ENCODE measurements at places on chromosomes 4 and X.

DNA sequence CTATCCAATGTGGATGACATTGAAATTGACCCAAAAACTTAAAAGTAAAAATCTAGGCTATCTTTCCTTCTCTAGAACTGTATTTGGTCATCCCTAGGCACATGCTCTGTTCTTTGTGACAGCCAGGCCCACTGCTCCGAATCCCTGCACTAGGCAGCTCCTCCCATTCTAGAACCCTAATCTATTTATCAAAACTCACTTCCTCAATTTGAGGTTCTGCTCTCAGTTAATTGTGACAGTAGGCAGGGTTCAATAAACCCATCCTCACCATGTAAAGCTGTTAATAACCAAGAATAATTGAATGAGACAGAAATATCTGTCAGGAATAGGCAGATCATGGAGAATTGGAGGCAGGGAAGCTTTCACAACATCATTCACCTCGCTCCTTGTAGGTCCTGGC, 51.9 kb upstream of the IRF2 start:
- DNase-seq: no peak

- no peak for DNase-seq
Observed at GRCh38 chrX:1162119-1162916, 50.1 kb downstream of the CRLF2 start.

GRCh38 chrX:51917604-51918003, 24.2 kb downstream of the MAGED1 start:
- no peak for DNase-seq

DNA sequence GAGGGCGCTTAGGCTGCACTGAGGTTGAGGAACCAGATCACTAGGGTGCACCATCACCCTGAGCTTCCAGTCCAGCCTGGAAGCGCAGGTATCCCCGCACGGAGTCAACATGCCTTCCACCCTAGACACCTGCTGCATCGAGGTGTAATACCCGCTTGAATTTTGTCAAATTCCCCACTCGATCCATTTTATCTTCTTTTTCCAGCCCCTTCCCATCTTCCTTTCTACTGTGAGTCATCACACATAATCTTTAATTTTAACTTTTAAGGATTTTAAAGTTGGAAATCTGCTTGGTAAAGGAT, 821 bp downstream of the PLK4 start:
- DNase-seq: no peak

DNA sequence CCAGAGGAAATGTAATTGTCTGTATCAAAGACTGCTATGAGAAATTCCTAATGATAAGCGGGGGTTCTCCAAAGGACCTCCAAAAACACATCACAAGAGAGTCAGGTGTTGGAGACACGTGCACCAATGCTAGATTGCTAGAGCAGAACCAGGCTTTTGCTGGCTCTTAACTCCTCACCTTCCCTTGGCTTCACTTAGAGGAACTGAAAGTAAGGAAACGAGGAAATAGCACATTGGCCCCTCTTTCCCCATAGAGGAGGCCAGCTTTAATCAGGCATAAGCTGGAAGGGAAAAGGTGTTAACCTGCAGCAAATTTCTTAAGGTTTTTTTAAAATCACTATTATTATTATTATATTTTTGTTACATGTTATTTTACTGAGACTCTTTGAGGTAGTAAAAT, 13.6 kb downstream of the OTC start:
- no peak for DNase-seq

DNA sequence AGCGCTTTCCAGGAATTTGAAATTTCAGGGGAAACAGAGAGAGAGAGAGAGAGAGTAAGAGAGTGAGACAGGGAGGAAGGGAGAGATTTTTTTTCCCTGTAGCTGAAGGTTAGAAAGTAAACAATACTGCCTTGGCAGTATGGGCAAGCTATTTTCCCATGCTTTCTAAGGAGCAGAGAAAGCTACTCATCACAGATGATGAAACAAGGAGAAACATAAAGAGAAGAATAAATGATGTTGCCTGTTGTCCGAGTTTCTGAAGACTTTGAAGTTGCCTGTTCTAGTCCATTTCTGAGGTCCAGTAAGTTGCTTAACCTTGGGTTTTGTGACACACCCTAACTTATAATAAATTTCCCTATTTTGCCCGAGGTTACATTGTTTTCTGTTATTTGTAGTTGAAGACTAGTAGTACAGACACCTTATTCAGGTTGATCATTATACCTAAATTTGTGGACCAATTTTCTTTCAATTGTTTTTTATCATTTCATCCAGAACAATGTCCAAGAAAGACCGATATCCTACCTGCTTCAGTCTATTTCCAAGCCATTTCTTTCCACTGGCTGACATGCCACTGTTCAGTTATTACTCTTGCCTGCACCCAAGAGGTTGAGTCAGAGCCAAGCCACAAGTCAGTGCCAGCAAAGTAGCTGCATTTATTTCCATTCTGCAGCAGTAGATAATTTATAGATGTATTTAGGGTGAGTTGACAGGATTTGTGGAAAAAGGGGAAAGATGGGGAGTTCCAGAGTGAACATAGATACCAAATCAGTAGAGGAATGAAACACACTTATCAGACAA, 49.7 kb upstream of the SLC16A2 start:
- no peak for DNase-seq

DNA sequence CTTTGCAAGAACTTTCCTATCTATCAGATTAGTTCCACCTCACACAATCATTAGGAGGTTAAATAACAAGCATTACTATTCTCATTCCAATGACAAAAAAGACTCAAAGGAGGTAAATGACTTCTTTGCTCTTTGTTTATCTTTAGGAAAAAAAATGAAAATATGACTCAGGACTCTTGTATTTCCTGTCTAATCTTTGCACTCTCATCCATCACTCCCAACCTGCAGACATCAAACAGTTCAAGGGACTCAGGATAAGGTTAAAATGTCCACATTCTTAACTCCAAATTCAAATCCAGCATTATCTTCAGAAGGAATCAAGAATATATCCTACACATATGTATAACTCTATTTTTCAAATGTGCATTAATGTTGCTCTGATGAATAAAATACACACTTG, 139.6 kb downstream of the UNC5C start:
- no peak for DNase-seq

GRCh38 chr4:103092245-103092644, 7.4 kb downstream of the BDH2 start:
- no peak for DNase-seq

DNA sequence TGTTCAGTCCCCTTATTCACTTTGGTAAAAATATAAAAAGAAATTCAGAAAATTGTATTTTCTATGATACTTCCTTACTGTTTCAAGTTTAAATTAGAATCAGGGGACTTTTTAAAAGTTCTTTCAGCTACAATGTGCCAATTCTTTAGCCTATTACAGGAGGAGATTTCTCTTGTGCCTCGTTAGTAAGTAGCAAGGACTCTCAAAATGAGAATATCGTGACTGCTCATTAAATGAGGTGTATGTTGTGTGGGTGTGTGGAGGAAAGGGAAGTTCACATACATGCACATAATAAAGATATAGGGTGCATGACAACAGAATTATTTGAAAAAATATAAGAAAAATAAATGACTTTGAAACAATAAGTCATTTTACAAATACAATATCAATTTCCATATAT, 190.5 kb downstream of the DTHD1 start:
- no peak for DNase-seq

DNA sequence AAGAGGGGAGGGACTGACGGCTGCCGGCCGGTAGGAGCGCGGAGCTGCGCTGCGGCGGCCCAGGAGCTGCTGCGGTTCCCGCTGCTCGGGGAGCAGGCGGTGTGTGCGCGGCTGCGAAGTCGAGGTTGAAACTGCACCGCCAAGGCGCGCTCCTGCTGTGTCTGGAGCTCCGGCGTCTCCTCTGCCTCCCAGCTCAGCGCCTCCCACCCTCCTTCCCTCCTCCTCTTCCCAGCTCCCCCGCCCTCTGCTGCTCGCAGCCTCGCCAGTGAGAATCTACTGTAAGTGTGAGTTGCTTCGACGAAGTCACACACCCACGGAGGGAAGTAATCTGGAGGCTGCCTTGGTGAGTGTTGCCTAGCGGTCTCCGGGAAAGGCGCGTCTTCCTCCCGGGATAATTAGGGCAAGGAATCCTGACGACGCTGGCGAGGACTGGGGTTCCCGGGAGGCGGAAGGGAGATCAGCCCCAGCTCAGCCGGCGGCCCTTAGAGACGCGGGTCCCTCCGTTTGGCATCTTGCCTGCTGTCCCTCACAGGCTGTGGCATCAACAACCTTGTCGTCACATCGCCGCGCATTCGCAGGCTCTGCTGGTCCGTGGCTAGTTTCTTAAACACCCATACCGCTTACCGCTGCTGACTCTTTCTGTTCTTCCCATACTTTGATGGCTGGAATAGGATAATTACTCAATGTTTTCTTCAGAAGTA, at the start of gene EPHA5:
TSS of gene EPHA5 (minus strand) at position 159 of the 701 bp plus-strand sequence. CDS start 747 bp downstream, outside the sequence.
- DNase-seq: peak; percentile 84
